GM12892 (cell line): ENCODE measurements at places on chromosomes 3 and 15.

GRCh38 chr3:55647670-55648069 lies 160.6 kb upstream of the WNT5A start:
- no peak for DNase-seq

GRCh38 chr3:109213321-109213720 lies 76.8 kb downstream of the C3orf85 start:
- no peak for DNase-seq

GRCh38 chr3:33173103-33173502 lies 45.5 kb downstream of the SUSD5 start:
- no peak for DNase-seq

DNA sequence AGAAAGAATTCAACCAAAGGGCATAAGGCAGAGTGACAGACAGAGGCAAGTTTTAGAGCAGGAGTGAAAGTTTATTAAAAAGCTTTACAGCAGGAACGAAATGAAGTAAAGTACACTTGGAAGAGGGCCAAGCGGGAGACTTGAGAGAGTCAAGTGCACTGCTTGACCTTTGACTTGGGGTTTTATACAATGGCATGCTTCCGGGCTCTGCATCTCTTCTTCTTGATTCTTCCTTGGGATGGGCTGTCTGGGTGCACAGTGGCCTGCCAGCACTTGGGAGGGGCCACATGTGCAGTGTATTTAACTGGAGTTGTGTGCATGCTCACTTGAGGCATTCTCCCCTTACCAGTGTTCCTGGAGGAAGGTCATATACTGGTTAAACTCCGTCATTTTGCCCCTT lies 30.4 kb upstream of the KLHL25 start:
- DNase-seq: no peak

- no peak for DNase-seq
Measured at GRCh38 chr15:59376733-59377132, 4.1 kb upstream of the MYO1E start.
